Hematopoietic multipotent progenitor cell treated with erythropoietin and hydrocortisone succinate and interleukin-3 and kit ligand, for 8 days (in vitro differentiated cells): ENCODE measurements at places on chromosomes 4 and X.
A peak's percentile ranks its signal among the peaks of the same experiment; 100 is the strongest.

GRCh38 chr4:101037249-101037648, 310.1 kb downstream of the PPP3CA start:
- no peak for DNase-seq

DNA sequence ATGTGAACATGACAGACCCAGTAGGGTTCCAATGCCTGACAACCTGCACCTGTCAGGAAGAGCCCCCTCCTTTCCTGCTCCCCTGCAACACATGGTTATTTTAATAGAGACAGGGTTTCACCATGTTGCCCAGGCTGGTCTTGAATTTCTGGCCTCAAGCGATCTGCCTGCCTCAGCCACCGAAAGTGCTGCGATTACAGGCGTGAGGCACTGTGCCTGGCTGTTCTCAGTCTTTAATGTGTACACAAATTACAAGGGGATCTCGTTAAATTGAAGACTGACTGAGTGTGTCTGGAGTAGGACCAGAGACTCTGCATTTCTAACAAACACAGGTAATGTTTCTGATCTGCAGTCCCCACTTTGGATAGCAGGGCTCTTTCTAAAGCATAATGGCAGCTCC, 55.4 kb downstream of the NPNT start:
- no peak for DNase-seq

DNA sequence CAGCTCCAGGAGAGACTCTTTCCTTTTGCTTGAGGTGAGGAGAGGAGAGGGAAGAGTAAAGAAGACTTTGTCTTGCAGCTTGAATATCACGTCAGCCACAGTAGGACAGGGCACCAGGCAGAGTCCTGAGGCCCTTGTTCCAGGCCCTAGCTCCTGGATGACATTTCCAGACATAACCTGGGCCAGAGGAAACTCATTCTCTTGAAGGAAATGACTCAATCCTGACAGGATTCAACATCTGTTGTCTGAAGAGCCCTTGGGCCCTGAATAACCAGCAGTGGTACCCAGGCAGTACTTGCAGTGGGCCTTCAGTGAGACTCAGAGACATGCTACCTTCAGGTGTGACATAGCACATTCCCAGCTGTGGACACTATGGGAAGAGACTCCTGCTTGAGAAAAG, 62.8 kb downstream of the FGF16 start:
- no peak for DNase-seq

- DNase-seq: no peak
Measured at GRCh38 chrX:98071331-98071730, 1187.6 kb downstream of the RPA4 start.

GRCh38 chrX:110218591-110218990, 99.3 kb downstream of the AMMECR1 start:
- no peak for DNase-seq

- DNase-seq: no peak
Measured at GRCh38 chr4:26475716-26476115, 14.6 kb downstream of the CCKAR start.

DNA sequence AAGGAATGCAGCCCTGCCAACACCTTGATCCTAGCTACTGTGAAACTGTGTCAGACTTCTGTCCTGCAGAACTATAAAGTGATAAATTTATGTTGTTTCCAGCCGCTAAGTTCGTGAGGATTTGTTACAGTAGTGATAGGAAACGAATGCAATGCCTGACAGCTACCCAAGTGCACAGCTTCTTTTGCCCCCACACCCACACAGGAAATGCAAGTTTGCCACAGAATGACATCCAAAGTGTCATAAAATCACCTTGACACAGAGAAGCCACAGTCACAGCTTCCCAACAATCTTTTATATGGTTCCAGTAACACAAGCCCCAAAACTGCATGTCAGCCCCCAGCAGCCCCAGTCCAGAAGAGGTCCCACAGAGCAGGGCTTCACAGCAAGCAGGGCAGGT, 216.9 kb upstream of the S100G start:
- no peak for DNase-seq

GRCh38 chr4:169342906-169343564, 72.3 kb upstream of the SH3RF1 start:
- no peak for DNase-seq

DNA sequence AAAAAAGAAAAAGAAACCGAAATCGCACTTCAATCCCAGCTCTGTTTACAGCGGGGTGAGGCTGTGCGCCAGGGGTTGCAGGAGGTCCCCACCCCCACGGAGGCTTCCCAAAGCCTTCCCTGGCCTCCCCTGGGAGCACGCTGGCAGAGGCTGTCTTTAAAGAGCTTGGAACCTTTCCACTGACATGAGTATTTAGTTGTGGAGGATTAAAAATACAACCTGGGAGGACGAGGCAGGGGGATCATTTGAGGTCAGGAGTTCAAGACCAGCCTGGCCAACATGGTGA, 69.1 kb downstream of the PPP2R2C start:
- DNase-seq: no peak

DNA sequence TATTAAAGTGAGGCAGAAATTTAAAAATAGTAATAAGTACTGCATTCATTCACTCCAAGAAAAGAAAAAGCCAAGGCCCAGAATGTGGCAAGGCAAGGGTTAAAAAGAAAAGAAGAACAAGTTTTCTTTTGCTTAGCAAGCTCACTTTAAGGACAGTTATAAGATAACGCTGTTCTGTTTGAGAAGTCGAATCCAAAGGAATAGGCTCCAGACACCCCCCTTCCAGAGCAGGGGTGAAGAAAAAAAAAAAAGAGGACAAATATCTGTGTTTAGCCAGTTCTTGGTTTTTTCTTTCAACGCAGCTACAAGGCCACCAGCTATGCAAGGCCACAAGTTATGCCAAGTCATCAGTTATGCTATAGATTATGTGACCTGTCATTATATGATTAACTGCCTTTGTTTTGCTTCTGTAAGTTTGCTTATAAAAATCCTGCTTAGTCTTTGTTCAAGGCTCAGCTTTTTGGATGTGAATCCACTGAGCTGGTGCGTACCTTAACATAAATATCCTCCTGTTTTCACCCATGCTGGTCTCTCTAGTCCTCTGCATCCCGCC, 1.4 kb downstream of the GRK4 start:
- peak; percentile 53 for DNase-seq

DNA sequence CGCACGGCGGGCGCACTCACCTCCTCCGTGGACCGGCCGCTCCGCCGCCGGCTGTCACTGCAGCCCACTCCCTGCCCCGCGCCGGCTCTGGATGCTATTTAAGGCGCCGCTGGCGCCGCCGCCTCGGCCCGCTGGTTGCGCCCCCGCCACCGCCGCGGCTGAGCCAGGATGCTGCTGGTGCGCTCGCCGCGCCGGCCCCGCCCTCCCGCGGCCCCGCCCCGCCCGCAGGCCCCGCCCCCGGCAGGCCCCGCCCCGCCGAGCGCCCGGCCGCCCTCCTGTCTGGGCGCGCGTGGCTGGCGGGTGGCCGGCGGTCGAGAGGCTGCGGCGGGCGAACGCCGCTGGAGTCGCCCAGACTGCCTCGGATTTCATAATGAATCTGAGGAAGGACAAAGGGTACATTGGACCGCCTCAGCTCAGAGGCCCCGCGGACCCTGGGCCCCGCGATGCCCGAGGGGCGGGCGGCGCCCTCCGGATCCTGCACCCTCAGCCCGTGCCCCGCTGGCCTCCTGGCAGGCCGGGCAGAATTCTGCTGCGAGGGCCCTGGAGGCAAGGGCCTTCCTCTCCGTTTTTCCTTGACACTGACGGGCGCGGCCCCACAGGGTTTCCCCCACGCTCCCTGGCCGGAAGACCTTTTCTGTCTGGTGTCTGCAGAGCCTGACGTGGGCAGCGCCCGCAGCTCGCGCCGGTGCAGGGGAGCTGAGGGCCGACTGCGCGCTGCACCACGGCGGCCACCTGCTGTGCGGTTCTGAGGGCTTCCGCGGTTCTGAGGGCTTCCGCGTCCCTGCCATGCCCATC, at the start of gene ACSL1:
ACSL1 (minus strand) TSS at position 73 of the 795 bp plus-strand sequence. CDS start 22,454 bp downstream, outside the sequence.
- DNase-seq: peak; percentile 70

DNA sequence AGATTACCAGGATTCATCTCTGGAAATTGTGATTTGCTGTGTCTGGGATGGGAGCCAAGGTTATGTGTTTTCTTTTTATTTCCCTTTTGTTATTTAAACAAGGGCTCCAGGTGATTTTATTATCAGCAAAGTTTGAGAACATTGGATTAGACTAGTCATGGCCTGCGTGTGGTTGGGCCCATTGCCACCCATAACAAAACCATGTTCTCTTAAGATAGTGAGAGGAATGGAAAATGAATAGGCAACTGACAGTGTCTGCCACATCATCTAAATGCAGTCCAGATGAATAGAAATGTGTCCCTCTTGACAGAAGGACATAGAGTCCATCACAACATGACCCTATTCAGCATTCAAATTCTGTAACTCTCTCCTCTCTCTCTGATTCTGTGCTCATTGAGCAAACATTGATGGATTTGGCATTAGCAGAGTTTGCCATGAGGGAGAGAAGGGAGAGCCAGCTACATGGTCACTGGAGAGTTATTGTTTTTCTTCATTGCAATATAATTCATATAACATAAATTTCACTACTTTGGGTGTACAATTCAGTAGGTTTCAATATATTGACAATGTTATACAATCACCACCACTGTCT, 11.7 kb downstream of the XK start:
- DNase-seq: peak; percentile 45

DNA sequence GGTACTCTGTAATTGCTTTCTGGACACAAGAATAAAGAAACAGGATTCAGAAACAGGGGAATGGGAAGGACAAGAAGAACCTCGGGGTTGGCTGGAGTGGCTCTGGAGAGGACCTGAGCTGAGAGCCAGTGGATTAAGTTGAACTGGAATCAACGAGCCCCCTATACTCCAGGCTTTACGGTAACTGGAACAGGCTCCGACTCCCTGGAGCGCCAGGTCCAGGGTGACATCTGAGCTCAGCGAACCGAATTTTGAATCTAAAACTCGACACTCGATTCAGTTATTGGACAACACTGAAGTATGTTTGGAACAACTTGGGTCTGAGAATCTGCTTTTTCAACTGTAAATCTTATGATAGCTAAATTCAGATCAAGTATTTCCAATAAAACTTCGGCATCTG, 23.9 kb downstream of the HMX1 start:
- no peak for DNase-seq

DNA sequence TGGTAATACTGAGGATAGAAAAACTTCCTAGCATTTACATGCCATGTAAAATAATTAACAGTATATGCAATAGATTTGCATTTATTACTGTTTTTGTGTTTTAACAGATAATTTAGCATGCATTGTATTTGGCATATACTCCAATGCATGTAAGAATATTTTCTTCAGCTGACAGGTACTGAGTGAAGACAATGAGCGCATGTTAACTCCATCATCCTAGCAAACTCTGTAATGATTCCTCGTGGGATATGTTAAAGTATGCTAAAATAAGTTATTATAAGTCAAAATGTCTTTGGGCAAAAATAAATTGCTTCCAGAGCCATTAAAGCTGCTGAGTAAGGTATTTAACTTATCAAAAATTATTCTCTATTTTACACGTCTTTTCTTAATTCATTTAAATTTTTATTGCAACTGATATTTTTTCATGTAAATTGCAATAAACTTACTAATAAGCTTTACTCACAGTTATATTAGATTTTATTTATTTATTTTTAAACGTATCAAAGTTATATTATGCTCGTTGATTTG, 616.4 kb upstream of the NDST4 start:
- no peak for DNase-seq

DNA sequence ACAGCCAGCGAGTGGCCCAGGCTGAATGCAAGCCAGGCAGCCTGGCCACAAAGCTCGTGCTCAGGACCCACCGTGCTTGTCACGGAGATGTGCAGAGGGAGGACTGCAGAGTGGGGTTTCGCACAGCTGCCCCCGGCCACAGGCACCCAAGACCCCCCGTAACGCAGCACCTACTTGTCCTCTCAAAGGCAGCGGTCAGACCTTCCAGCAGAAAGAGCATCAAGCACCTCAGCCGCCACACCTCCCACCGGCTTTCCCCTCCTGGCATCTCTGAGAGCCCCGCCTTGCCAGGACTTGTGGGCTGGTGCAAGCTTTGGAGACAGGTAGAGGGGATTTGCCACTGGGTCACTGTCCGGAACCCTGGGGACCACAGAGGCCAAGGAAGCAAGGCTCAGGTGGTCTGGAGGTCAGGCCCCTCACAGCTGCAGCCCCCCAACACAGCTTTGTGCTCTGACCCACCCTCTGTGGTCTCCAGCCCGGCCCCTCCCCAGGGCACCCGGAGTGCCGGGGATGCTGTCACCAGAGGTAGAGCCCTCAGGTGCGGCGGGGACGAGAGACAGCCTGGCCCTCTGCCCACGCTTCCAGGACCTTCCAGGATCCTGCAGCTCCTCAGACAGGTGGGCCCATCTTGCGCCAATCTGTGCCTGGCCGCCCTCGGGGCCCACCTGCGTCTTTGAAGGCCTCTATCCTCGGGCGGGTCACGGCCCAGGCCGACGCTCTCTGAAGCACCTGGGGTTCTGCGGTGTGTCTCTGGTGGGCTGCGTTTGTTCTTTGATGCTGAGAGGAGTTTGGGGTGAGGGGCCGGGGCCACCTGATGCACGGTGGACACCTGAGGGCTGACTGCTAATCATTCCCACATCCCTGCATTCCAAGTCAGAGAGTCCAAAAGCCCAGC, 34.4 kb upstream of the HMX1 start:
- no peak for DNase-seq

DNA sequence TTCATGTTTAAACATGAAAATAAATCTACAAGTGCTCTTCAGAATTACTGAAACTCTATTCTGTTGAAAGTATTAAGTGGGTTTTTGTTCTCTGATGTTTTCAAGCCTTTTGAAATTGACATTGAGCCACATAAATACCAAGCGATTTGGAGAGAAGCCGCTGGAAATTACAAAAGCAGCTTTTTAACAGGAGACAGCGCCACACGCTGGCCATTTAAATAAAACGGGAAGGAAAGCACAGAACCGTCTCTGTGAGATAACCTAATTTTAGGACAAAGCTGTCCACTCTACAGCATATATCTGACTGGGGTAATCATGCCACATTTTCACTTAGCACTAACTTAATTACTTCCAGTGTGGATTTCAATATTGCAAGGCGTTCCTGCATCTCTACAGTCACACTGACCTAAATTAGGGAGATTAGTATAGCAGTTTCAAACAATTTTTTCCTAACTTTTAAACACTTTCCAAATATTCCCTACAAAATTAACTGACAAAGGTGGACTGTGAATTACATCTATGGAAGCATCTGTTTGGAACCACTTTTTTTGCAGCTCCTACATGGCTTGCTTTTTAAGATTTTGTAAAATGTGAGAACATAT, 6.8 kb upstream of the ANOS1 start:
- DNase-seq: peak; percentile 45

GRCh38 chr4:110172972-110173371, 25.4 kb downstream of the ELOVL6 start:
- DNase-seq: no peak

DNA sequence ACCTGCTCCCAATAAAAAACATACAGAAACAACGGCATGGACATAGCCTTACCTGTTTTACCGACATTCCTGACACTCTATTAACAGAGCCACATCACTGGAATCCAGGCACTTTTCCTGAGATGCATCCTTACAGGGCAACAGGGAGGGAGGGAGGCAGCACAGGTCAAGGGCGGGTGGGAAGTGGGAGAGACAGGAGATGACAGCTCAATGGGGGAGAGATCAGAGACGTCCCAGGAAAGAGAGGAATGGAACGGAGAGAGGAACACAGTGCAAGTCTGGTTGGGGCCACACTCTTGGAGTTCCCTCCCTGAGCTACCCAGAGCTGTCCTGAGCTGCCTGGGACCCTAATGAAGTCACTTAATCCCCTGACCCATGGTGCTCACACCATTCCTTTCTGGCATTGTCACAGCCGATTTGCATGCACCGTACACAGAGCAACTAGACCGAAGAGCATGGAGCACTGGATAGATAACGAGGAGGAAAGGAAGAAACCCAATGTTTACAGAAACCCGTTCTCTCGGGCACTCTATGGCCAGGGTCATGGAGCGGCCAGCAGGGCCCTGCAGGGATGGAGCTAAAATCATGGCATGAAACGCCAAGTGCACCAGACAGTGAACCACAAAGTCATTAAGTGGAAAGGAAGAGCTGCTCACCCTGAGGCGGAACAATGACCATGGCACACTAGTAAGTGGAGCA, 93.1 kb downstream of the NSUN7 start:
- DNase-seq: no peak
